ENCODE measurements at places on chromosomes 3 and 15. TPM values are rescaled to one million over a fixed set of nuclear protein-coding genes. Genes with fewer than 3 reads are reported as not detected.

DNA sequence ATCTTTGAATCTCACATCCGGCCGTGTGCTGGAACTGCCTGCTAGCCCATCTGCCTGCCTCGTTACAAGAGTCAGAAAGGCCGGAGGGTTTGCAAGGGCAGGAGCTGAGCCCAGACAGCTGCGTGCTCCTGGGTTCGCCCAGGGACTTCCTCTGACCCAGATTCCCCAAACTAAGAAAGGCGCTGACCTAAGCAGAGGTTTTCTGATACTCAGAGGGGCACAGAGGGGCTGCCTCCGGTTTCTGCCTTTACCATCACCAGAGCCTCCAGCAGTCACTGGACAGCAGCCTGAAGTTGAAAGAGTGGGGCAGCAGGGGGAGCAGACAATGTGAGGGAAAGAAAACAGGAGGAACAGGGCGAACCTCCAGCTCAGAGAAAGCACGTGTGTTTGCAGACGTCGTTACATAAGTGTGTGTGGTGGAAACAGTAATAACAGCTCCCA is 33.4 kb upstream of the RAD18 start:
- no peak for DNase-seq

DNA sequence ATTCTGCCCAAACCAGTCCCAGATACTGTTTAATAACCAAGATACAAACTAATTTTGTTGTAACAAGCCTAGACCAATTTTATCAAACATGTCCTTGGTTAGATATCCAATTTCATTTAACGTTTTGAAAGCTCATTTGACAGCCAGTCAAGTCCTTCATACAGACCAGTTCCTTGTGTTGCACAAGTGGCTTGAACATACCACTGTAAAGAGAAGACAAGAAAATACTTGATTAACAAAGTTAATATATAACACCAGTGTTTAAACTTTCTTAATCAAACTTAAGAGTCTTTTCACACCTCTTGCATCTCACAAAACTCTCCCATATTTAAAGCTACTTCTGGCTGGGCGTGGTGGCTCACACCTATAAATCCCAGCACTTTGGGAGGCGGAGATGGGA is 16.0 kb downstream of the PDE12 start:
- DNase-seq: no peak

Gene ERC2
- 51.3 TPM for total RNA-seq

Gene SLC28A2
- not detected for total RNA-seq

Gene RTP4
- 1.1 TPM for total RNA-seq

DNA sequence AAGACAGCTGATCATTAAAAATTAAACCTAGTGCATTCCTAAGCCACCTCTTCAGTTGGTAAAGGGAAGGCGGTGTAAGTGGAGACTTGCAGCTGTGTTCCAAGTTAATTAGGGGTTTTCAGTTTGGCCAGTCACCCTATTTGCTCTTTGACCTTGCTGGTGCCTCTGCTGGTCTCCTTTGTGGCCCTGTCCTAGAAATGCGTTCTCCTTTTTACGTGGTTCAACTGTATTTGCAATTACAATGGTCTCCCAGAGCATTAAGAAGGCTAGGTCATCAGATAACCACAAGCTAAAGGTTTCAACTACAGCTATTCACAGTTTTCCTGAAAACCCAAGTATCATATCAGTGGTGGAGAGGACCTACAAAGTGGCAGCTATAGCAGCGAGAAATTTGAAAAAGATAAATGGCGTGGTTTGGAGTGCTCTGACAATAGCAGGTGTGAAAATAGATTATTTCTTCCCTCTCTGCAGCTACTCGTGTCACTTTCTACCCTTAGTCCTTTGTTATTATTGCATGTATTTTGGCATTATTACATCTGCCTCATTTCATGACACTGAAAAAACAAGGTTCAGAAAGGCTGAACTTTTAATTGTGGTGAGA is 203.5 kb upstream of the TBC1D5 start:
- DNase-seq: no peak

DNA sequence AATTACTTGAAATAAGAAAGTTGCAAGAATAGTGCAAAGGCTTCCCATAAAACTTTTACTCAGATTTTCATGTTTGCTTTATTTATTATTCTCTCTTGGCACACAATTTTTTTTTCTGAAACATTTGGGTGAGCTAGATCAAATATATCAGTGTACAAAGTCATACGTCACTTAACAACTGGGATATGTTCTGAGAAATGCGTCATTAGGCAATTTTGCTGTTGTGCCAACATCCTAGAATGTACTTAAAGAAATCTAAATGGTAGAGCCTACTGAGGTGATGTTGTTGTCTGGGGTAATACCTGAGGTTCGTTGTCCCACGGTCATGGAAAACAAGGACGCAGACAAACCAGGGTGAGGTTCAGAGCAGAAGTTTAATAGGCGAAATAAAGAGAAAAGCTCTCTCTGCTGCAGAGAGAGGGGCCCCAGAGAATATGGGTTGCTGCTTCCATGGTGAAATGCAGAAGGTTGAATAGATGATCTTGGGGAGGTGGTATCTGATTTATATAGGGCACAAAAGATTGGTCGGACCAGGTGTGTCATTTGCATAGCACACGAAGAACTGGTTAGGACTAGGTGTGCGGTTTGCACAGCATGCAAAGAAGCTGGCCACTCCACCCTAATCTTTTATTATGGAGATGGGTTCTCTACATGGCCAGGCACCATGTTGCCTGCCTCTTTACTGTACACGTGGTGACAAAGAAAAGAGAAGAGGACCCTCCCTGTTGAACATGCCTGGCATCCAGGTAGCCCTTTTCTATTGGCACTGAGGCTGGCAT is 8.8 kb upstream of the GRAMD1C start:
- DNase-seq: no peak

DNA sequence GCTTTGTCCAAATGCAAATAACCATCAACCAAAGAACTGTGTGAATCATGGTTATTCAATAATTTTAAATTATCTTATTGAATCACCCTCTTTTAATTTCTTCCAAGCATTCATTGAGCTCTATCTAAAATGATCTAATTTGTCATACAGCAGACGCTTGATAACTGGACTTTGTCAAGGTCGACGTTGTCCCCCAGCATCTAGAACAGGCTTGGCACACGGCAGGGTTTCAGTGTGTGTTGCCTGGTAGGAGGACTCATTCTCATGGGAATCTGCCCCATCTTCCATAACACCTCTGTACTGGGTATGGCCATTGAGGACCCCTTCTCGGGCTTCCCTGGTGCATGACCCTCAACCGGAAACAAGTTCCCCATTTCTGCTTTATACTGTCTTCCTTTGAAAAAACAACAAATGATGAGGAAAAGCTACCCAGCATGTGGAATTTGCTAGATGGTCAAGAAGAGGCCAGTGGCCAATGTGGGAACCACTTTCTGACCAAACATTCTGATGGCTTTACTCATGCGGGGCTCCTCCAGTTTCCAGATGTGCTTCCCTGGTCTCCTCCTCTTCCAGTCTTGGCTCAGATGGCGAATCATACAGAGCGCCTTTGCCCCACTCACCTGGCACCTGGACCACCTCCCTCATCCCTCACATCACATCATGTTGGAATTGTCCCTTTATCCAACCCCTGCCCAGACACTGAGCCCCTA is 41.7 kb upstream of the SEC22A start:
- no peak for DNase-seq

DNA sequence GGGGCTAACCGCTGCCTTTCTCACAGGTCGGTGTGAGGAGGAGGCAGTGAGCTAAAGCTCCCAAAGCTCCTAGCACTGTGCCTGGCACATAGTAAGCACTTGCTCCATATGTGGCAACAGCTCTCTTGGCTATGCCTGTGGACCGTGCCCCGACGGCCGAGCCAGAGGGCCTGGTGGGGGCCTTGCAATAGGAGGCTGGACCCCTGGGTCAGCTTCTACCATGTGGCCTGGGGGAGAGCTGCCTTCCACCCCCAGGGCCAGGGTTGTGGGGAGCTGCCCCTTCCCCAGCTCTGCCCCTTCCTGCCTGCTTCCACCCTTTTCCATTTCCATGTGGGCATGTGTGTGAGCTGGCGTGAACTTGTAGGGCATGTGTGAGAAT is 16.9 kb upstream of the GNAT1 start:
- no peak for DNase-seq

- DNase-seq: peak; percentile 14
These were observed 56.3 kb downstream of the PPM1L start for GRCh38 chr3:160812304-160812703.

DNA sequence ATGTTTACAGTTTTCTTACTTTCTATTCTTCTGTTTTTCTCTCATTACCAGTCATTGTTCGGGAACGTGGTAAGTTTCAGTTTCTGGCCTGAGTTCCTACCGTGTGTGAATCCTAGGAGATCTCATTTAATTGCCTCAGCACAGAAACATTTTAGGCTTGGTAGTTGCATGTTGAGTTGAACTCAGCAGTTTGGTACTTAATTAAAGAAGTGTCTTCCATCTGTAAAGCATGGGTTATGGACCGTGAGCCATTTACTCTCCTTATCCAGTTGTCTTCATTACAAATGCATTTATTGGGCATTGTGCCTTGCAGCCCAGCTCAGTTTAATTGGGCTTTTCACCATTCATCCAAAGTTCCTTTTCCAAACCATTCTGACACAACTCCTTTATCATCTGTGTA is 142.1 kb upstream of the CHRM5 start:
- DNase-seq: no peak

DNA sequence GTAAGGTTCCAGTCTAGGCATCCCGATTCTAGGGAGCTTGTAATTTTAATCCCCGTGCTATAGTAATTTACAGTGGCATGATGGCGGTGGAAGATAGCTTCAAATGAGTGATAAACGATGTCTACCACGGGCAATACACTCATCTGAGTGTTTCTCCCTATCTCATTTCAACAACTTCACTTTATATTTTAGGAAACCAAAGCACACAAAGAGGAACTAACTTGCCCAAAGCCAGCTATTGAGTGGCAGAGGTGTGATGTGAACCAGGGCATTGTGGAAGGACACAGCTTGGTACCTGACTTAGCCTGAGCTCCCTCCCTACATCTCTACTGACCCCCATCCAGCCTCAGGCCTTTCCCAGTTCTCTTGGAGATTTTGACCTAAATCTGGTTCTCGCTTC is 16.9 kb upstream of the FILIP1L start:
- no peak for DNase-seq

DNA sequence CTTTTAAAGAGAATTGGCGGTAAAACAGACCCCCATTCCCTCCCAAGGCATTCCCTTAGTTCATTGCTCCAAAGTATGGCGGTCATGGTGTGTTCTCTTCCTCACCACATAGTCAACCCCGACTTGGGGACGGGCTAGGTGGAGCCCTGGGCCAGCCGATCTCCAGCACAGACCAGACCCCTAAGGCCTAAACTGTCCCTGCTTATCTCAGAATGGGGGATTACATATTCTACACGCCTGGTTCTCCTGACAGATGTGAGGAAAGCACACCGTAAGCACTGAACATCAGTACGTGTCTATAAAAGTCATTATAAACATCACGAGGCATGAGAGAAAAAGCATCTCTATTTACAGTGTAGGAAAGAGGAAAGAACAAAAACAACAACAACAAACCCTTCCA is 244.5 kb upstream of the STT3B start:
- no peak for DNase-seq

Gene TEX55
- not detected for total RNA-seq

Gene STT3B
- 143 TPM for total RNA-seq

DNA sequence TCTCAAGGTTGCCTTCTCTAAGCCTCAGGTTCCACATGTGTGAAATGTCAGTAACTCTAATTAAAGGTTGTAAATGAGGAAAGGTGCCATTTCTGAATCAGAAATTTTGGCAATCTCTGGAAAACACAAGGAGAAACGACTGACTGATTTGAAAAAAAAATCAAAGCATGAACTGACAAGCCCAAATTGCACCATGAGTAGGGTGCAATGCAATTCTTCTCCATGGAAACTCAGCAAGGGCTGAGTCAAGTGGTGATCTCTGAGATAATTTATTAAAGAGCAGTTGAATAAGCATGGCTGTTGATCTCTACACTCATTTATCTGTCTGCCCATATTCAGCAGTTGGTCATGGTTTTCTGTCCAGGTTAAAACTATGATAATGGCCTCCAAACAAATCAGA is 201.6 kb upstream of the CMC1 start:
- DNase-seq: no peak

Gene HMCES
- total RNA-seq: 26.5 TPM

Gene GOLGA8Q
- total RNA-seq: 2.4 TPM

Gene ROBO2
- 196 TPM for total RNA-seq

GRCh38 chr3:31129241-31129640 is 234.8 kb upstream of the GADL1 start:
- no peak for DNase-seq

DNA sequence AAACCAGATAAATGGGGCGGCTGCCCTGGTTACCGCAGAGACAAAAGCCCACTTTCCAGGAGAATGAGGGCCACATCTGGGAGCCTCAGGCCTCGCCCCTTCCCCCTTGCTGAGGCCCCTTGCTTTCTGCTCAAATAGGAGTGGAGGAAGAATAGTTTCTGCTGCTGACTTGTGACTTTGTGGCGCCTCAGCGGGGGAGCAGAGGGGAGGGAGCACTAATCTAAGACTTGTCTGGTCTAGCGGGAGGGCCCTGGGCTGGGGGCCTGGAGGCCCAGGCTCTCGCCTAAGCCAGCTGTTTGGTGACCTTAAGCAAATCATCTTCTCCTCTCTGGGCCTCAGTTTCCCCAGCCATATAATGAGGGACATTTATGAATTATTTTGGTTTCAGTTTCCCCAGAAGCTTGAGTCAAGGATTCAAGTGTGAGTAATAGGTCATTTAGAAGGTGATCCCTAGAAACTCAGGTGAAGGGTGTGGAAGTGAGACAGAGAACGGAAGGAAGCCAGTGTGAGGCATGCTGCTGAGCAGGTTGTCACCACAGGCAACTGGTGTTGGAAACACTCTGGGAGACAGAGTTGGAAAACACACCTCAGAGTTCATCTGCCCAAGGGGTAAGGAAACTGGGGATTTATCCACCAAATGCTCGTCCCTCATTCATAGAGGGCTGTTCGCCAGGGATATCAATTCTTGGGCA is 25.9 kb upstream of the SMAD3 start:
- DNase-seq: no peak

- DNase-seq: no peak
These were observed 21.0 kb upstream of the FNDC3B start for GRCh38 chr3:172018364-172018763.

Gene CYP1A2
- not detected for total RNA-seq

Gene CACNA1D
- 14.1 TPM for total RNA-seq

- DNase-seq: no peak
These were observed 34.2 kb upstream of the BCL2L10 start for GRCh38 chr15:52146776-52147175.

GRCh38 chr15:60095711-60096110 is 91.6 kb downstream of the FOXB1 start:
- no peak for DNase-seq

All from spinal cord (tissue), 10 donors.